ENCODE measurements at places on chromosomes 5 and 9.

GRCh38 chr5:36740259-36740898, 134.0 kb downstream of the SLC1A3 start:
- no peak for DNase-seq

GRCh38 chr5:6722015-6722414, 8.8 kb downstream of the TENT4A start:
- no peak for DNase-seq

DNA sequence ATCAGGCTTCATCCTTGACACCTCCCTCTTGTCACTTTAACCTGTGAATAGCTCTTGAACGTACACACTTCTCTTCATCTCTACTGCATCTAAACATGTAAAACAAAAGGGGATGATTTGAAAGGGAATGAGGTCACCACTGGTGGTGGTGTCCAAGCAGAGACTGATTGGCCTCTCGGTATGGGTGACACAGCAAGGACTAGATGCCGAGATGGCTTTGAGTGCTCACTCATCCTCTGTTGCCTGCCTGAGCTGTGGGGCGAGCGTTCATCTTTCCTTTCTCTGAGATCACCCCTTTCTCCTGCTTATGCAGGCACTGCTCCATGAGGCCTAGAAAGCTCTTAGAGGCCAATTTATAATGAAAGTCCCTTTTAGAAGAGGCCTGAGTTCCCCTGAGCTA, 51.9 kb downstream of the SEC61B start:
- no peak for DNase-seq

GRCh38 chr9:33780276-33780675, 15.1 kb upstream of the PRSS3 start:
- DNase-seq, result no peak

DNA sequence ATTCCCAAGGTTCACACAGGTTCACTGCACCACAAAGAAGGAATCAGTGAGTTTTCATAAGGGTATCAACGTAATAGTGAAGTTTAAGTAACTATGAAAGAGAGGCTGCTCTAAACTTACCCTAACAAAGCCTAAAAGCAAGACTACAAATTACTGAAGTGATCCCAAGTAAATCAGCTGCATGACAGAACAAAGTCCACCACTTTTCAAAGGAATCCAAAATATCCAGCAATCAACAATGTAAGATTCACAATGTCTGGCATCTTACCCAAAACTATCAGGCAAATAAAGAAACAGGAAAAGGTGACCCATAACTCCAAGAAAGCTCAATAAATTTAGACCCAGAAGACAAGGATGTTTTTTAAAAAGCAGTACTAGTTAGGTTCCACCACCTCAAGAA, 70.1 kb downstream of the GNAQ start:
- DNase-seq, result no peak

- DNase-seq, result no peak
Observed at GRCh38 chr5:126967808-126968466, 62.4 kb downstream of the MARCHF3 start.

Measured in naive thymus-derived CD8-positive, alpha-beta T cell (primary cell).